ENCODE measurements at places on chromosomes 3 and 15. TPM values are rescaled to one million over a fixed set of nuclear protein-coding genes. Genes with fewer than 3 reads are reported as not detected.

The AGTR1 gene
- 42.3 TPM for total RNA-seq

The SPINK8 gene
- total RNA-seq = not detected

The CHRD gene
- 0.36 TPM for total RNA-seq

The SLC25A20 gene
- total RNA-seq = 20.3 TPM

The STAC gene
- total RNA-seq = 14.3 TPM

The PLD1 gene
- 40.7 TPM for total RNA-seq

The ADAMTSL3 gene
- total RNA-seq = not detected

The SLC22A13 gene
- total RNA-seq = 0.97 TPM

Measured in hair follicle dermal papilla cell (primary cell).